NCI-H1092 treated with DMSO at 0.1 percent for 48 hours (cell line): ENCODE measurements at places on chromosomes 16 and 17.

DNA sequence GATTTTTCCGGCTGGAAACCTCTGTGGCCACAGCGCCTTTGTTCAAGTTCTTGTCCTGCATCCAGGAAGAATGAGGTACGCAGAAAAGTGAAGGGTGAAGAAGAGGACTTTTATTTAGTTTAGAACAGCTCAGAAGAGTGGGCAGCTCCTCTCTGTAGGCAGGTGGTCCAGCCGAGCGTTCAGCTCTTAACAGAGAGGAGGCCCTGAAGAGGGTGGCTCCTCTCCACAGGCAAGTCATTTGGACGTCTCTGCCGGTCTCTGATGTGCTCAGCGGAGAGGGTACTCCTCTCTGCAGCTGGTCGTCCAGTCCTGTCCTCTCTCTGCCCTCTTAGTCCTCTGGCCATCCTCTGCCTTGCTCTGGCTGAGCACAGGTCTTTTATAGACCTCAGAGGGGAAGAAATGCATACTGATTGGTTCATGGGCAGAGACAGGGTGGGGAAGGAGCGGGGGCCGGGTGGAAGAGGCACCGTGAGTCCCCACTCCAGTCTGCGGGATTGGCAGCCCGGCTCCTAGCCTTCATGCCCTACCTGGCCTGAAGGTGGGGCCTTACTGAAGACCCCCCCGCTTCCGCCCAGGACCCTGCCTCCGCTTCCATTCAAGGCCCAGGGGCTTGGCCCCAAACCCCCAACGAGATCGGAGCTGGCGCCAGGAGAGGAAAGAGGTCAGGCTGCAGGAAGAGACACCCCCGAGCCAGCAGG, 70.0 kb upstream of the NKD1 start:
- DNase-seq: peak; percentile 54

GRCh38 chr17:63974594-63975192, 2.0 kb upstream of the SCN4A start:
- no peak for DNase-seq

DNA sequence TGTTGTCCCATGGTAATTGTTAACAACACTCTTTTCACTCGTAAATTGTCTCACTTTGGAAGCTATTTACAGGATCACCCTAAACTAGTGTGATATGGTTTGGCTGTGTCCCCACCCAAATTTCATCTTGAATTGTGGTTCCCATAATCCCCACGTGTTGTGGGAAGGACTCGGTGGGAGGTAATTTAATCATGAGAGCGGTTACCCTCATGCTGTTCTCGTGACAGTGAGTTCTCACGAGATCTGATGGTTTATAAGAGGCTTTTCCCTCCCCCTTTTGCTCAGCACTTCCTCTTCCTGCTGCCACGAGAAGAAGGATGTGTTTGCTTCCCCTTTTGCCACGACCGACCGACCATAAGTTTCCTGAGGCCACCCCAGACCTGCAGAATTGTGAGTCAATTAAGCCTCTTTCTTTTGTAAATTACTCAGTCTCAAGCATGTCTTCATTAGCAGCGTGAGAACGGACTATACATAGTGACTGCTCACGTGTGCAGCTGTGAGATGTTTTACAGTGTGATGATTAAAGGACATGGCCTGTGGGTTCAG, 34.4 kb downstream of the DNAH3 start:
- no peak for DNase-seq

DNA sequence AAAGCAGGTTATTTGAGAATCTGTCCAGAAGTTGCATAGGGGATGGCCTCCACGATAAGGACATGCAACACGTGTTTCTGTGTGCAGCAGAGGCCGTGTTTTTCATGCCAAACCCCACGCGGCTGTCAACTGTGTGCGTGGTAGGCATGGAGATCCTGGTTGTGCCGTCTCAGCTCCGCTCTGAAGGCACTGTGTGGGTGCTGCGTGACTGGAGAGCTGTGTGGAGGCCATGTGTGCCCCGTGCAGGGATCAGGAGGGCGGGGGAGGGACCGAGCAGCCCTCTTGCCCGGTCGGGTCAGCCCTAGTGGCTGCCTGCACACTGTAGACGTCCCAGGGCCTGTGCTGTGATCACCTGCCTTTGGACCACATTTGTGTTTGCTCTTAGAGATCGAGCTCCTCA, 74.5 kb downstream of the SEC14L1 start:
- DNase-seq: no peak
